ENCODE measurements at places on chromosomes 3 and 15.

- DNase-seq: no peak
These were observed 47.3 kb downstream of the ADAM10 start for GRCh38 chr15:58702233-58702632.

- no peak for DNase-seq
These were observed 556.5 kb upstream of the KCNMB2 start for GRCh38 chr3:177979703-177980102.

GRCh38 chr3:50562861-50563260 is 4.7 kb downstream of the C3orf18 start:
- DNase-seq: peak; percentile 65

DNA sequence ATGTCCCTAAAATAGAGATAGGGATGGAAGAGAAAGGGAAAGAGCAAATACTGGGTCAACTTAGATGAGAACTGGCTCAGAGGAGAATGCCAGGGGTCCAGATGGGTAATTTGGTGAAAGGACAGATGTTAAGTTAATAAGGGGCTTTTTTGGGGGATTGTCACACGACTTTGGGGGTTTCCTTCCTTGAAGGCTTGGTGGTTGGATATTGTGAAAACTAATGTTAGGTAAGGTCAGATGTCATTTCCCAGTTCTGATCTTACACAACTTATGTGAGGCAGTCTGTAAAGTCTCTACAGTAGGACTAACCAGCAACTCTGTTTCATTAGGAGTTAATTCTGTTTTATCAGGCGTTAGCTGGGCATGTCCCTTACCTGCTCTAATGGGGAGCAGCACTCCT is 231.1 kb downstream of the NR2F2 start:
- no peak for DNase-seq

DNA sequence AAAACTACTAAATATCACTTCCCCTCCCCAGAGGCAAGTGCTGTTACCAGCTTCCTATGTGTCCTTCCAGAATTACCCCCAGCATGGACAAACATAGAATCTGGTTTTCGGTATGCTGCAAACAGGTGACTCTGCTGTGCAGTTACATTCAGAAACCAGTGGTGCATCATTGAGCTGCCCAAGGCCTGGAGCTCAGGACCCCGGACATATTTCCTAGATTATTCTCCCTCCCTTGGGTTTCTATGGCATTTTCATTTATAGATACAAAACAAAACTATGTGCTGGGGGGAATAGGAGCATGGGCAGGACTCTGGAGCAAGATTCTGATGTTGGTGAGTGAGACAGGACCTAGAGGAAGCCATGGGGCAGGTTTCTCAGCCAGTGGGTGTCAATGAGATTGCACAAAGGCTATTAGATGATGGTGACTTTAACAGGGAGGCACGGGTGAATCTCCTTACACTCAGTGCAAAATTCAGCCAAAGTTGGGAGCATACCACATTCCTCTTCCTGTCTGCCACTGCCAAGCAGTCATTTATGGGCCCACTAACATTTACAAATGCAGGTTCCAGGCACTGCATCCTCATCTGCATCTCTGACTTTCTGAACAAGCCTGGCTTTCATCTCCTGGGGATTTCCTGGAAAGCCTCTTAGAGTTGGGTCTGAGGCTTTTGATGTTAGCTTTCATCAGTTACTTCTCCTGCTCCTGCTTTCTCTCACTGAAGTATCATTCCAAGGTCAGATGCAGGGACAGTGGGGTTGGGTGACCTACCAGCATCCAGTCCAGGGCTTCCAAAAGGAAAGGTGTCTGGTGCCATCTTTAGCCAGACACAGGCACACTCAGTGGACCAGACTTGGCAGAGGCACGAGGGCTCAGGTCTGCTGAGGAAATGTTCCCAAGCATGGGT is 44.5 kb downstream of the CMTM7 start:
- DNase-seq: no peak

DNA sequence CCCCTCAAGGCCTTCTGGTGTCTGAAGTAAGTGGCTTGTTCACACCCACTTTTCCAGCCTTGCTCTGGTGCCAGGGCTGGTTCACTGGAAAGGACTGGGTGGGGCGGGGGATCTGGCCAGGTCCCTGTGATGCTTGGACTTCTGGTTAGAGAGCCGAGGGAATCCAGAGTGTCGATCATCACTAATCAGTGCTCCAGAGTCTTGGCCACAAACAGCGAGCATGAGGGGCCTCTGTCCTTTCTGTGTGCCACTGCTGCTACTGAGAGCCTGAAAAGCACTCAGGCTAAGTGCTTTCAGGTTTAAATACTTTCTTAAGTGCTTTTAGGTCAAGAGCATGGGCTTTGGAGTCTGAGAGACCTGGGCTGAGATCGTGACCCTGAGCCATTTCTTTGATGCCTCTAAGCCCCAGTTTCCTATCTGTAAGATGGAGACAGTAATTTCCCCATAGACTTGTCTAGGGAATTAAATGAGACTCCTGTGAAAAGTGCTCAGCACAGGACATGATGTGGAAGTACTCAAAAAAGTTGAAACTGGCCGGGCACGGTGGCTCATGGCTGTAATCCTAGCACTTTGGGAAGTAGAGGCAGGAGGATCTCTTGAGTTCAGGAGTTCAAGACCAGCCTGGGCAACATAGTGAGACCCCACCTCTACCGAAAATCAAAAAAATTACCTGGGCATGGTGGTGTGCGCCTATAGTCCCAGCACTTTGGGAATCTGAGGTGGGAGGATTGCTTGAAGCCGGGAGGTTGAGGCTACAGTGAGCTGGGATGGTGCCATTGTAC is 53.8 kb upstream of the SEC22A start:
- DNase-seq: no peak

DNA sequence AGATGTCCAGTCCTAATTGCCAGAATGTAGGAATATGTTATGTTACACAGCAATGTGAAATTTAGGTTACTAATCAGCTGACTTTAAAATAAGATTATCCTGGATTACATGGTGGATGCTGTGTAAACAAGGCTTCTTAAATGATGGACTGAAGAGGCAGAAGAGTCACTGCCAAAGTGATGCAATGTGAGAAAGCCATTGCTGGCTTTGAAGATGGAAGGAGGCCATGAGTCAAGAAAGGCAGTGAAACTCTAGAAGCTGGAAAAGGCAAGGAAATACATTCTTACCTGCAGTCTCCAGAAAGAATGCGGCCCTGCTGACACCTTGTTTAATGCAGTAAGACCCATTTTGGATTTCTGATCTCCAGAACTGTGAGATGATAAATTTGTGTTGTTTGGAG is 179.1 kb upstream of the ZPLD1 start:
- DNase-seq: no peak

- no peak for DNase-seq
These were observed 60.7 kb downstream of the CACNA1D start for GRCh38 chr3:53555068-53555588.

GRCh38 chr3:46674031-46674845 is 19.2 kb downstream of the ALS2CL start:
- no peak for DNase-seq

DNA sequence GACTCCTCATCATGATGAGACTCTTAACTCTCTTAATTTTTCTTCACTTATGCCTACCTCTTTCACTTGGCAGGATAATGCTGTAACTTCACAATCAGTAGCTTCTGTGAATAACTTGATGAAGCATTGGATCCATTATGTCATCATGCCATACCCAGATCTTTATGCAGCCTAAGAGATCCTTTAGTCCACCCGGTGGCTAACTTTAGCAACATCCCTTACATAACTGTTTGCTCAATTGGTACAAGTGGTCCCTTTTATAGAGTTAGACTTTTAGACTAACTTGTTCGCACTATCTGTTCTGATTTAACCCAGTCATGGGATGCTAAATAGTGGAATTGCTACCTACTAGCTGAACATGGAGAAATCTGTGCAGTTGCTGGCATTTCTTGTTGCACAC is 184.5 kb downstream of the USP13 start:
- DNase-seq: peak; percentile 9

- DNase-seq: no peak
These were observed 254.9 kb downstream of the TLE3 start for GRCh38 chr15:69842851-69843250.

- DNase-seq: no peak
These were observed 184.6 kb downstream of the SYNPR start for GRCh38 chr3:63462732-63463131.

- DNase-seq: no peak
These were observed 441.5 kb upstream of the RARB start for GRCh38 chr3:24986612-24987011.

DNA sequence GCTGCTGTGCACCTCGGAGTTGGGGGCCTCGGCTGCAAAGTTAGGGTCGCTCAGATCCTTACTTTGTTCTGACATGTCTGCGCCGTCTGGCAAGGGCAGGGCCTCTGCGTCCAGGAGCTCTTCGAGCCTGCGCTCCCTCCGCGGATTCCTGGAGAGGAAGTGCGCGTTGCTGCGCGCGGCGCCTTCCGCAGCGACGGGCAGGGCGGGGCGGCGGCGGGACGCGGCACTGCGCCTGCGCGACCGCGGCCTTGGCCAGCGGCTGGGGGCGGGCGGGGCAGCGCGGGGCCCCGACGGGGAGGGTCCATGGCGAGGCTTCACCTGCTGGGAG is at the start of gene NDN:
TSS of gene NDN (minus strand) at position 163 of the 328 bp plus-strand sequence. CDS start at position 75, 88 bp downstream.
- peak; percentile 28 for DNase-seq

DNA sequence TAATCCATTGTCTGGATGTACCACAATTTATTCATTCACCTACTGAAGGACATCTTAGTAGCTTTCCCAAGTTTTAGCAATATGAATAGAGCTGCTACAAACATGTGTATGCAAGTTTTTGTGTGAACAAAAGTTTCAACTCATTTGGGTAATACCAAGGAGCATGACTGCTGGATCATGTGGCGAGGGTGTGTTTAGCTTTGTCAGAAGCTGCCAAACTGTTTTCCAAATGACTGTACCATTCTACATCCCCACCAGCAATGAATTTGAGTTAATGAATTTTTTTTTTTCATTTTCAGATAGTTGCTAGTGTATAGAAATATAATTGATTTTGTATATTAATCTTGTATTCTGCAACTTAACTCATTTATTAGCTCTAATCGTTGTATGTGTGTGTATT is 20.0 kb upstream of the ELP6 start:
- DNase-seq: no peak

DNA sequence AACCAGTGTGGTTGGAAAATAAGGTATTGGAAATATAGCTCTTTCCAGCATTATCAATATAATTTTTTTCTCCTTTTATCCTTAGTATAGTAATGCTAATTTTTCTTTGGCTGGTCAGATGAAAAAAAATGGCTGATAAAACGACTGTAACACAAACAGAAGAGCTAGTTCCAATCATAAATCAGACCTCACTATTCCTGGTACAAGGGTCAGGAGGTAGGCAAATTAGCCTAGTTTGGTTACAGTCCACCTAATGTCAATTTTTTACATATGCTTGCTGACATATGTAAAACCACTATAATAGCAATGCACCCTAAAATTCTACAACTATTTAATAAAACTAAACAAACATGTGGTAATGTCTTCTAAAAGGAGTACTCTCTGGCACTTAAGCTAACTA is 19.9 kb upstream of the VPS39 start:
- no peak for DNase-seq

DNA sequence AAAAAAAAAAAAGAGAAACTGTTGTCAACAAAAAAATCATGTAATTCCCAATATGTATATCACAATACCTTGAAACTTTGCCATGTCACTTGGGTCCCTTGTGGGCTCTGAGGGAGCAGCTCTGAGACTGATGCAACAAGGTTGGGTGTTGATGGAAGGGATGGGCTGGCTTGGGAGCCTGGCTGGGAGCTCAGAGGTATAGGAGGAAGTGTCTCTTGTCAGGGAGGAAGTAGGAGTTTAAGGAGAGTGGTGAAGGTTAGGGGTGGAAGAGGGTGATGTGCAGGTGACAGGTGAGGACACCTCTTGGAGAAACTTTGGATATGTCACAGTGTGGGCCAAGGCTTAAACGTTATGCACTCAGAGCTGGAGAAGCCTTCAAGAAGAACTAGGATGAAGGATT is 2.0 kb upstream of the TM6SF1 start:
- no peak for DNase-seq

- DNase-seq: no peak
These were observed 283.6 kb downstream of the UACA start for GRCh38 chr15:70479785-70480184.

DNA sequence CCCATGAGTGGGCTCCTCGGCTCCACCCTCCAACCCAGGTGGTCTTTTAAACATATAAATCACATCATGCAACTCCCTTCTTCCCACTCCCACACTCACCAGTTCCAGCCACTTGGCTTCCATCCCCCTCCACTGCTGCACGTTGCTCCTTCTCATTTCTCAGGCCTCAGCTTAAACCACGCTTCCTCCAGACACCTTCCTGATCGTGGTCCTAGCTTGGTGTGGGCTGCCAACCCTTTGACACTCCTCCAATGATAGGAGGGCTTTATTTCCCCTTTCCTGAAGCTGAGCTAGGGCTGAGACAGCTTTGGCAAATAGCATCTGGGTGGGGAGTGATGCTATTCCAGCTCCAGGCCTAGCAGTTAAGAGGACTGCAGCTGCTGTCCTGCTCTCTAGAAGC is 130.1 kb downstream of the SRGAP3 start:
- no peak for DNase-seq

GRCh38 chr3:195259475-195260279 is 11.3 kb downstream of the XXYLT1 start:
- peak; percentile 75 for DNase-seq

DNA sequence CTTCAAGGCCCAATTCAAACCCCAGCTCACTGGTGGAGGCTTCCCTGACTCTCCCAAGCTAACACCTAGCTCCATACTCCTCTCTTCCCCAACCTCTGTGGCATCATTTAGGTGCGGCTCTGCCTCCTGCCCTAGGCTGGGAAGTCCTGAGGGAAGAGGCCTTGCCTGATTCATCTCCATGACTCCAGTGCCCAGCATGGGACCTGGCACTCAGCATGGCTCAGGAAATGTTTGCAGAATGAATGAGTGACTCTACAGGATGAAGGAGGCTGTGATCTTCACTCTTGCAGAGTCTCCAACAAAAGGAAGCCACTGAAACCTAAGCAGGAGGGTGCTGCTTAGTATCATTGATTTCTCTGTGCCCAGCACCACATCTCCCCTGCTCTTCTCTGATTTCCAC is 34.5 kb upstream of the INSYN1 start:
- DNase-seq: no peak

GRCh38 chr15:66773129-66773873 is 71.3 kb downstream of the SMAD6 start:
- no peak for DNase-seq

GRCh38 chr15:84023636-84024035 is 211.9 kb upstream of the GOLGA6L4 start:
- DNase-seq: peak; percentile 13

- DNase-seq: no peak
These were observed 40.9 kb downstream of the SAMMSON start for GRCh38 chr3:70040386-70040785.

Measured in stromal cell of bone marrow (primary cell).